Activated naive CD4-positive, alpha-beta T cell treated with anti-CD3 and anti-CD28 coated beads, Interleukin-2, amount 50 U/mL, for 72 hours (primary cell): ENCODE measurements at places on chromosomes 2 and 18. TPM values are rescaled to one million over a fixed set of nuclear protein-coding genes. Genes with fewer than 3 reads are reported as not detected.

Gene KHK
- total RNA-seq, result 16.3 TPM

Gene CD302
- total RNA-seq, result 0.20 TPM

Gene MC4R
- not detected for total RNA-seq

Gene ITPRIPL1
- 15.5 TPM for total RNA-seq

Gene ANKRD53
- 0.60 TPM for total RNA-seq

Gene SLC9A2
- total RNA-seq, result not detected

Gene ALPI
- total RNA-seq, result not detected

Gene GPR35
- total RNA-seq, result 1.5 TPM

Gene NT5C1B
- not detected for total RNA-seq

Gene HOXD11
- total RNA-seq, result not detected

Gene ACMSD
- not detected for total RNA-seq

Gene FSIP2
- total RNA-seq, result 0.35 TPM

Gene IL1F10
- not detected for total RNA-seq

Gene MYOM1
- 1.8 TPM for total RNA-seq

Gene SIX2
- total RNA-seq, result not detected

Gene LRATD1
- not detected for total RNA-seq

Gene CHAC2
- total RNA-seq, result 8.4 TPM

Gene IGFBP5
- total RNA-seq, result 0.02 TPM

Gene ATG16L1
- 34.2 TPM for total RNA-seq

Gene RTKN
- 4.6 TPM for total RNA-seq

Gene C2orf66
- not detected for total RNA-seq

Gene PLEK
- total RNA-seq, result 0.88 TPM
